ENCODE measurements at places on chromosomes 3 and 15. TPM values are rescaled to one million over a fixed set of nuclear protein-coding genes. Genes with fewer than 3 reads are reported as not detected.

GRCh38 chr3:164467007-164467406 is 611.3 kb downstream of the SI start:
- no peak for DNase-seq

DNA sequence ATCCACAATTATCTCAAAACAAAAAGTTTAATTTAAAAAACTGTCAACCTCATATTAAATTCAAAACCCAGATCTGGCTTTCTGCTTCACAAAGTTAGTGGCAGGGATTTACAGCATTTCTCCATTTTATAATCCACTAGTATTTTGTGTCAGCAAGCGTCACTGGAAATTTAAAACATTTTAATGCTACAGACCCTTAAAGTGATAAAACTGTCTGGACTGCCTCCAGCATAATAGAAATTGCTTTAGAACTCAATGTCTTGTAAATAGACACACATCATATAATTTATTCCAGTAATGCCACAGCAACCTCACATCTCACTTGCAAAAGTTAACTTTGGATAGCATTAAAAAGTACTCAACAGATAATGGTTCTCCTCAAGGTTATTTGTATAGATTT is 116.1 kb downstream of the ULK4 start:
- no peak for DNase-seq

DNA sequence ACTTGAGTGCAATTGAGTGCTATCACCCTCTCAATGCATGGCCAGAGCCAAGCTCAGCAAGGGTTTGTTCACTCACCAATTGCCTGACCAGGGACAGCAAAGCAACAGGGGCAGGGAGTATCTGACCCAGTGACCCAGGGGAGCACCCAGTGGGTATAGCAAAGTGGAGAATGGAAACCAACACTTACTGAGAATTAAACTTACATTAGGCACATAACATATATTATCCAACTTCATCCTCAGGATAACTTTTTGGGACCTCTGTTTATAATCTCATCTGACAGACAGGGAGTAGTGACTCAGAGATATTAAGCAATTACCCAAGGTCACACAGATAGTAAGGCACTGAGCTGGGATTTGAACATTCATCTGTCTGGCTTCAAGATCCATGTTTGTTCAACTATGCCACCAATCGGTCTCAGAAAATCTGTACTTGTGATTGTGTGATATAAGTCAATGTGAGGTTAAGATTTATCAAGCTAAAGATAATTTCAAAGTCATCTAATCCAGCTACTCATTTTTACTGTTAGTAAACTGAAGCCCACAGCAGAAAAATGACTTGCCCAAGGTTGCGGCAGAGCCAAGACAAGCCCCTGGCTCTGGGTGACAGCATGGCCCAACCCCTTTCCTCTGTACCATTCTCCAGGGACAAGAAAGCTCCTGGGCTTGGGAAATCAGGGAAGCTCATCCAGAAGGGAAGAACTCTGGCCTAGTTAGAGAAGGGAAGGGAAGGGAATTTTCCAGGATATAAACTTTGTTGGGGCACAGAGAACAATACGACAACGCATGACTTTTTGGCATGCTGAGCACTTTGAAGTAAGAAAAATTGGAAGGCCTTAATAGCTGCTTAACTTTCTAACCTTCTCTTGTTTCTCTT is 138.0 kb upstream of the SMAD3 start:
- DNase-seq, result no peak

- no peak for DNase-seq
Observed at GRCh38 chr15:78937132-78937739, 7.6 kb downstream of the CTSH start.

- DNase-seq, result no peak
Observed at GRCh38 chr15:62626903-62627302, 415.6 kb upstream of the TPM1 start.

GRCh38 chr15:71632576-71633195 is 177.7 kb upstream of the NR2E3 start:
- no peak for DNase-seq

- no peak for DNase-seq
Observed at GRCh38 chr3:32136703-32137102, 30.3 kb downstream of the GPD1L start.

DNA sequence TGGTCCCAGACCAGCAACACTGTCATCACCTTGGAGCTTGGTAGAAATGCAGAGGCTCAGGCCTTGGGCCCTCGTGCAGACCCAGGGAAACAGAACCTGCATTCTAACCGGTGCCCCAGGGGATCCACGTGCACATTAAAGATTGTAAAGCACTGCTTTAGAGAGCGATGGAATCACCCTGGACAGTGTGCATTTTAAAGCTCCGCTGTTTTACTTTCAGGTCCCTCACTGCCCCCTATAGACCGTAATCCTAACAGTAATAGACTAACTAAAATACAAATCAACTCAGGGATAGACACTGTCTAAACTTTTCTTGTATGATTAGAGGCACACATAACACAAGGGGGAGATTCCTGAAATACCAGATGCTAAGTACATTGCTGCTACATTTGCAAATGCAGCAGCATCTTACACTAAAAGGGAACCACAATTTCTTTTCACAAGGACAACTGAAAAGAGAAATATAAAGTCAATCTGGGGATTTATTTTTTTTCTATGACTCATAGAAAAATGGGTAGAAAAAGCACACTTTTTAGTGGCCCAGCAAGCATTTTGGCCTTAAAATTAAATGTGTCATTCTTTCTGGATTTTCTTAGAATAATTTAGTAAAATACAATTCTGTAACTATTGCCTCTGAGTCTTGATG is 10.5 kb upstream of the SH3GL3 start:
- DNase-seq, result peak; percentile 31

GRCh38 chr3:72682936-72683452 is 165.3 kb downstream of the SHQ1 start:
- no peak for DNase-seq

- DNase-seq, result no peak
Observed at GRCh38 chr15:51909584-51909983, 62.0 kb downstream of the LEO1 start.

DNA sequence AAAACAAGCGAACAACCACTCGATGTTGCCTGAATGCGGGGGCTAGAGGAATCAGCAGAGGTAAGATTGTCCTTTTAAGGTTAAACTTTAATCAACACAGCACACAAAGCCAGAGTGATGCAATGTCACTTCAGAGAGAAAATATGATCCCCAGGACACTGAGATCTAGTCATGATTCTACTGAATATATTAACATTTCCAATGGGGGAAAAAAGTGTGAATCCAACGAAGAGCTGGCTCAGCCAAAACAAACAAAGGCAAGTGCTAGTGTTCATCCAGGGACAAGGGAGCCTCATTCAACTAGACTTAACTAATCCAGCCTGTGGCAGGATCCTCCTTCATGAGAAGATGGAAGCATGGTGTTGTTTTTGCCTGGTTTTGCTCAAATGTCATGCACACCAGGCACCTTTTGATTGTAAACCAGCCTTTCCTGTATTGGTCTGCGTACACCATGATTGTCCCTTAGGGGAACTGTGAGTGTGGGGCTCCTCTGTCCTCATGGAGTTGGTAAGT is 35.8 kb downstream of the SCG5 start:
- no peak for DNase-seq

DNA sequence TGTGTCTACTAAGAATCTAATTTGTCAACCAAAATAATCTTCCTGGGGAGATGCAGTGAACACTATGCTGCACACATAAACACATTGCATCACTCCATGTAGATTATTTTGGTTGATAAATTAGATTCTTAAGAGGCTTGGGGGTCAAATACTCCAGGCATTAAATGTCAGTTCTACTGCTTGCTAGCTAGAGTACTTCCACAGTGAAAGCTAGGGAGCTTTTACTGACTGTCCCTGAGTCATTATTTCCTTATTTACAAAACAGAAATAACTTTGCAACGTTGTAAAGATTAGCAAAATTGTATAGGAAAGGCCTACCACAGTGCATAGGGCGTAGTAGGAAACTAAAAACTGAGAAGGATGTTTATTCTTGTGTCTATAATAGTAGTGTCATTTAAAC is 12.9 kb upstream of the TMC3 start:
- no peak for DNase-seq

GRCh38 chr3:190227064-190227463 is 95.2 kb downstream of the CLDN1 start:
- no peak for DNase-seq

LHFPL4 gene
- not detected for total RNA-seq

LEKR1 gene
- total RNA-seq, result 1.1 TPM

ARRDC4 gene
- total RNA-seq, result 10.2 TPM

LSMEM2 gene
- total RNA-seq, result not detected

SLC6A20 gene
- total RNA-seq, result under 0.01 TPM

ANKRD63 gene
- 1.1 TPM for total RNA-seq

GATA2 gene
- 211 TPM for total RNA-seq

ATP13A5 gene
- not detected for total RNA-seq

MME gene
- 3.0 TPM for total RNA-seq

TRIM59 gene
- 8.1 TPM for total RNA-seq

GPX1 gene
- 550 TPM for total RNA-seq

ZBED2 gene
- total RNA-seq, result under 0.01 TPM

ACKR2 gene
- total RNA-seq, result 0.81 TPM
